ENCODE measurements at places on chromosomes 1 and 21. TPM values are rescaled to one million over a fixed set of nuclear protein-coding genes. Genes with fewer than 3 reads are reported as not detected.

Gene SERINC2
- total RNA-seq: 45.4 TPM

DNA sequence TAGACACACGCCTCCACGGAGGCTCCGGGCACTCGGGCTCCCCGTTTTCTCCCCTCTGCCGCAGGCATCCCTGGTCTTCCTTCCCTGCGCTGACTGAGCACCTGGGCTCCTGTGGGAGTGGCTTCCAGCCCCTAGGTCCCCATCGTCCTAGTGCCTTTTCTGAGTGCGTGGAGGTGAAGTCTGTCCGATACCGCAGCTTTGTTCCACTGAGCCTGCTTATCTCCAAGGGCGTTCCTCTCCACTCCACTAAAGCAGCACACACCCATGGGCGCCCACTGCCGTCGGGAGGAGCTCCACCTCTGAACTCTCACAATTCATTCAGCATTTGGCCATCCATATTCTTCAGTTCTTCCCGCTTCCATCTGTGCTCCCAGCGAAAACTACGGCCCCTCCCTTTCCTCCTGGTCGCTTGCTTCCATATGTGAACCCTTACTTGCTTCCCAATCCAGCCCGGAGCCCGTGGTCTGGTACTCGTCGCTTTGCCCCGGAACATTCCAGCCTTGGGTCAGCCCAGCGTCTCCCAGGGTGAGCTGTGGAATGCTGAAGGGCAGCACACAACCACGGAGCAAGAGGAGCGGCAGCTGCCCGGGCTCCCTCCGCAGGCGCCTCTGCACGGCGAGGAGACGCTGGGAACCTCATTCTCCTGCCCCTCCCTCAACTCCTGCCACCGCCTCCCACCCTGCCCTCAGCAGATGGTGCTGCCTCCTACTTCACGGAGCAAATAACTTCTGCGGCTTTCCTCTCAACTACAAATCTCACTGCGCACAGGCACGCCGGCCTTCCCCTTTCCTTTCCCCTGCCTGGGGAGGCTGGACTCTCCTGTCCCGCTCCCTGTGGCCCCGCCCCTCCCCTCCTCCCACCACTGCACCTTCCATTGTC lies 27.5 kb downstream of the ATP8B2 start:
- H3K4me3 ChIP-seq: peak overlapping the region; percentile 76
- H3K27ac ChIP-seq: peak overlapping the region; percentile 29
- H3K4me1 ChIP-seq: peaks cover 25% of the 10 kb centered on the region
- no peak for DNase-seq

- H3K27me3 ChIP-seq: no peaks in the 10 kb centered on the region
- H3K36me3 ChIP-seq: peaks cover 5% of the 10 kb centered on the region
- no peak overlapping the region for H3K4me3 ChIP-seq
Measured at GRCh38 chr1:213249395-213249794, 198.4 kb downstream of the RPS6KC1 start.

- no peaks in the 10 kb centered on the region for H3K36me3 ChIP-seq
- H3K4me1 ChIP-seq: peaks cover 52% of the 10 kb centered on the region
- DNase-seq: no peak
- no peak overlapping the region for H3K27ac ChIP-seq
Measured at GRCh38 chr1:81808760-81809159, 8.0 kb downstream of the ADGRL2 start.

DNA sequence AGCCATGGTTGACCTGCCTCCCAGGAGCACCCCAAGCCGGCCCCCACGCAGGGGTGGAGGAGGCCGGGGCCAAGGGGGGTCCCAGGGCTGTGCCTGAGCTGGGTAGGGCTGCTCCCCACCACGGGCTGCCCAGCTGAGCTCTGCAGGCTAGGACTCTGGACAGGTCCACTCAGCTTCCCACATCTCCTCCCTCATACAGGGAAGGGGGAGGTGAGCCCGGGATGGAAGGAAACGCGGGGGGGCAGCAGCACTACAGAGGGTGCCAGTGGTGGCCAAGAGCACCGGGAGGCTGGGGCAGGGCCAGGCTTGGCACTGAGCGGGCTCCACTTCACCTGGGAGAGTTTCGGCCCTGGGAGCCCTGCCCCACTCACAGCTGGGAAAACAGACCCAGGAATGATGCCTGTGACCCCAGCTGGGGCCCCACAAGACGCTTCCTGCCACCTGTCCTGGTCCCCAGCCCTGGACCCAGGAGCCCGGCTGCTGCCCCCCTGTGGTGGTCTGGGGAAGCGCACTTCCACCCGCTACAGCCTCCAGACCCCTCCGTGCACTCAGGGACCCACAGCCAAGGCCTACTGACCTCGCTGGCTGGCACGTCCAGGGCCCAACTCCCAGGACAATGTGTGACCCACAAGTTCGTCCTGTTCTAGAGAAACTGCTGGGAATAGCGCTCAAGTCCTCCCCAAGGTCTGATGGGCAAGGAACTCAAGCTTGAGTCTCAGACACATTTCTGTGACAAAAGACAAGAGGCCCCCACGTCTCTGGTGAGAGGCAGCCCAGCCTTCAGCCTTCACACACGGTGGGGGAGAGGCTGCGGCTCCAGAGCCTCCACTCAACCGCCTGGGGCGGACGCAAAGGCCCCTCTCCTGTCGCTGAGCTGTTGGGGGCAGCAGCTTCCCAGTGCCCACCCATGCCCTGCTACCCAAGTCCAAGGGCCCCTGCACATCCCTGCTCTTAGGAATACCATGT lies 3.0 kb downstream of the AURKAIP1 start:
- no peak for DNase-seq
- no peaks in the 10 kb centered on the region for H3K27me3 ChIP-seq
- peak overlapping the region; percentile 83 for H3K4me3 ChIP-seq
- no peaks in the 10 kb centered on the region for H3K36me3 ChIP-seq

Gene SYF2
- total RNA-seq: 36.9 TPM

DNA sequence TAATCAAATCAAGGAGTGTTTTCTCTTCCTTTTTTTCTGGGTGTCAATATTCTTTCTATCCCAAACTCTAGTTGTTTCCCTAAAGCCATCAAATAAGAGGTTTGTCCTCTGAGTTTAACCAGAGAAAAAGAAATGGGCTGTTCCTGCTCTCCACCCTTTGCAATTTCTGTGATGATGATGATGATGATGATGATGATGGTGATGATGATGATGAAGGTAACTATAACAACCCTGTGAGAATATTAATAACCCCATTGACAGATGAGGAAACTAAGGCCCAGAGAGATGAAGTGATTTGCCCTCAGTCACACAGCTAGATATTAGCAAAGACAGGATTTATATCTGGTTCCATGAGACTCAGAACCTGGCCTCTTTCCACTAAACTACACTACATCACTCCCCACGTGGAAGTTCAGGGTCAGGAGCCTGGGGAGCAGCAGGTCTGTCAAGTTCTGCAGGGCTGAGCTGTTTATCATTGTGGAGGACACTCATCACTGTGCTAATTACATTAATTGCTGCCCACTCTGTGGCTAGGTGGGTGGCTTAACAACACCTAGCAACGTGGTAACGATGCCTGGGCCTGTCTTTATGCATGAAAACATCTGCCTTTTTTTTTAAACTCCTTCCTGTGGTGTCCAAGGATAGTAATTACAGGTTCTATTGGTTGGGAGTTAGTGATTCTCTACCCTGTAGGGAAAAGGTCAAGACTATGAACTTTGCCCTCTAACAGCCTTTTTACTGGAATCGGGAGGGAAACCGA lies 19.0 kb upstream of the JUN start:
- H3K36me3 ChIP-seq: no peaks in the 10 kb centered on the region
- H3K27me3 ChIP-seq: no peaks in the 10 kb centered on the region
- no peak for DNase-seq
- no peak overlapping the region for H3K27ac ChIP-seq

GRCh38 chr1:115807723-115808122 lies 33.2 kb downstream of the NHLH2 start:
- peaks cover 14% of the 10 kb centered on the region for H3K4me1 ChIP-seq
- no peak overlapping the region for H3K4me3 ChIP-seq
- H3K36me3 ChIP-seq: no peaks in the 10 kb centered on the region

Gene PKP1
- 0.58 TPM for total RNA-seq

Gene ARHGEF10L
- 32.6 TPM for total RNA-seq

DNA sequence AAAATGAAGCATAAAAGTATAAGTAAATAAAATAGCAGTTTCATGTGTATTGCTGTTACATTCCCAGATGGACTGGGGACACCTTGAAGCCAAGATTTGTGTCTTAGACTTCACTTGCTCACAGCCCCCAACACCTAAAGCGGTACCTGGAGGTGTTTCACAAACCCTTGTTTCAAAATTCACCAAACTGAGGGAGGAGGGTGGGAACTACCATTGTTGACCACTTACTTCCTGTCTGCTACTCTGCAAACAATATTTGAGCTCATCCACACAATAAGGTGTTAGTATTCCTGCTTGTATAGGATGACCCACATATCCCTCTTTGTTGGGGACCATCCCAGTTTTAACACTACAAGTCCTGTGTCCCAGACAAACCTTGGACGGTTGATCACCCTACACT lies 115.9 kb upstream of the SYT6 start:
- no peaks in the 10 kb centered on the region for H3K36me3 ChIP-seq
- H3K27me3 ChIP-seq: peaks cover 22% of the 10 kb centered on the region
- H3K4me1 ChIP-seq: no peaks in the 10 kb centered on the region
- H3K4me3 ChIP-seq: no peak overlapping the region

DNA sequence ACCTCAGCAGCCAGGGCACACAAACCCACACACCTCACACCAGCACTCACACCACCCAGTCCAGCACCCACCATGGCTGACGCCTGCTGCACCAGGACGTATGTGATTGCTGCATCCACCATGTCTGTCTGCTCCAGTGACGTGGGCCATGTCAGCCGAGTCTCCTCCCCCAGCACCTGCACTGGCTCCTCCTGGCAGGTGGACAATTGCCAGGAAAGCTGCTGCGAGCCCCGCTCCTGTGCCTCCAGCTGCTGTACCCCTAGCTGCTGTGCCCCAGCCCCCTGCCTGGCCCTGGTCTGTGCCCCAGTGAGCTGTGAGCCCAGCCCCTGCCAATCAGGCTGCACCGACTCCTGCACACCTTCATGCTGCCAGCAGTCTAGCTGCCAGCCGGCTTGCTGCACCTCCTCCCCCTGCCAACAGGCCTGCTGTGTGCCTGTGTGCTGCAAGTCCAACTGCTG lies at the start of gene KRTAP10-8:
Gene KRTAP10-8, plus strand, starts transcription at position 51 of the 458 bp plus-strand sequence. Its CDS starts 22 bp downstream, at position 73.
- H3K36me3 ChIP-seq: no peaks in the 10 kb centered on the region
- DNase-seq: no peak
- H3K27ac ChIP-seq: no peak within 1 kb of the TSS
- H3K4me1 ChIP-seq: no peaks in the 10 kb centered on the region
- no peak within 1 kb of the TSS for H3K4me3 ChIP-seq

DNA sequence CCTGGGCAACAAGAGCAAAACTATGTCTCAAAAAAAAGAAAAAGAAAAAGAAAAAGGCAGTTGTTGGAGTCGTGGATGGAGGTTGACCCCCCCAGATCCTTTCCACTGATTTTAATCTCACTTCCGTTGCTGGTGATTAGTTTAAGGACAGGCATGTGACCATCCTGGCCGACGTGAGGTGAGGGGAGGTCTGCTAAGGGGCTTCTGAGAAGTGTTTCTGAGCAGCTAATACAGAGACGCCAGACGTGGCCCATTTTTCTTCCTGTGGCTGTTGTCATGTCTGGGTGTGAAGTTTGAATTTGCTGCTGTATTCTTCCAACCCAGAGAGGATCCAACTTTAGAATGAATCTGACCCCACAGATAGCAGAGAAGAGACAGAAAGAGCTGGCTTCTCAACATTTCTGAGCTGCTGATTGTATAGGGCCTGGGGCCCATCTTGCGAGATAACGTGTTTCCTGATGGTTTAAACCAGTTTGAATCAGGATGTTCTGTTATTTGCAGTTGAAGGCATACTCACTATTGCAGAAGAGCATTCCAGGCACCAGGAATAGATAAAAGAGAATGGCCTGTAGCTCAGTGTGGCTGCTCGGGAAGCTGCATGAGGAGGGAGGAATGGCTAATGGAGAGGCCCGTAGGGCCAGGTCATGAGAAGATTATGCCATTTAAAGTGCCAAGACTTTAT lies 22.8 kb upstream of the SSBP3 start:
- no peaks in the 10 kb centered on the region for H3K36me3 ChIP-seq
- peak overlapping the region; percentile 64 for H3K27ac ChIP-seq
- no peak for DNase-seq

DNA sequence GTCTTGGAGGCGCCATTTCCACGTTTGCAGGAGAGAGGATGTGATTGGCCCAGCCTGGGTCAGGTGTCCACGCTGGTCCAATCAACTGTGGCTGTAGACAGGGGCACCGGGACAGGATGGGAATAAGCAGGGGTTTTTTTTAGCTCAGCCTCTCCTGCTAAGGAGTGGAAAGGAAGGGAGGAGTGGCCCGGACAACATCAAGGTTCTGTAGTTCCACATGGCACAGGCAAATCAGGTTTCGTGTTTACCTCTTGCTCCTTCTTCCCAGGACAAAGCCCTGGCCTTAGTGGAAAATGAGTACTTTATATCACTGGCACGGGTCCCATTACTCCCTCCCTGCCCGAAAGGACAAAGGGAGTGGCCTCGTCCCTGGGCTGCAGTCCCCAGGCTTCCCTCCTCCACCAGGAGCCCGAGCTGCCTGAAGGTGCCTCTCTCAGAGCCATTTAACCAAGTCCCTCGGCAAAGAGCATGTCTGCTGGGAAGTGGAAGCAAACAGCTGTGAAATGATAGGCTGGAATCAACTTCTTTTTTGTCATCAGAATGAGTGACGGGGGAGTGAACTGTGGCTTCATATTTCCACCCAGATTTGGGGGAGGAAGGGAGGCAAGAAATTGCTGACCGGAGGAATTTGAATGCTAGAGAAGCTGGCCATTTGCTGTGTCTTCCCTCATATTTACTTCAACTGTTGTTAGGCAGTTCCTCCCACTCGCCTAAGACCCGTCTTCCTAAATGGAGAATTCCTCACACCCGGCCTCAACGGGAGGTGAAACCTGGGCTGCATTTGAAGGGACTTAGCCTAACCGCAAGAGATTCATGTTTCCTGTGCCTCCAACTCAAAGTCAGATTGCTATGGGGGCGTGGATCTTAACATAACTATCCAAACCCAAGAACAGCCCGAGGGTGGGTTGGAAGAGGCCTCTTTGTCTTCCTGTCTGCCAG lies 84.9 kb upstream of the SLC44A3 start:
- peak overlapping the region; percentile 96 for H3K27ac ChIP-seq
- no peaks in the 10 kb centered on the region for H3K36me3 ChIP-seq
- peaks cover 29% of the 10 kb centered on the region for H3K4me1 ChIP-seq
- H3K27me3 ChIP-seq: no peaks in the 10 kb centered on the region
- DNase-seq: peak; percentile 35
- peak overlapping the region; percentile 30 for H3K4me3 ChIP-seq

Gene SPRR5
- total RNA-seq: not detected

Data from mesothelial cell of epicardium (in vitro differentiated cells).